ENCODE measurements at places on chromosomes 7 and 10.

DNA sequence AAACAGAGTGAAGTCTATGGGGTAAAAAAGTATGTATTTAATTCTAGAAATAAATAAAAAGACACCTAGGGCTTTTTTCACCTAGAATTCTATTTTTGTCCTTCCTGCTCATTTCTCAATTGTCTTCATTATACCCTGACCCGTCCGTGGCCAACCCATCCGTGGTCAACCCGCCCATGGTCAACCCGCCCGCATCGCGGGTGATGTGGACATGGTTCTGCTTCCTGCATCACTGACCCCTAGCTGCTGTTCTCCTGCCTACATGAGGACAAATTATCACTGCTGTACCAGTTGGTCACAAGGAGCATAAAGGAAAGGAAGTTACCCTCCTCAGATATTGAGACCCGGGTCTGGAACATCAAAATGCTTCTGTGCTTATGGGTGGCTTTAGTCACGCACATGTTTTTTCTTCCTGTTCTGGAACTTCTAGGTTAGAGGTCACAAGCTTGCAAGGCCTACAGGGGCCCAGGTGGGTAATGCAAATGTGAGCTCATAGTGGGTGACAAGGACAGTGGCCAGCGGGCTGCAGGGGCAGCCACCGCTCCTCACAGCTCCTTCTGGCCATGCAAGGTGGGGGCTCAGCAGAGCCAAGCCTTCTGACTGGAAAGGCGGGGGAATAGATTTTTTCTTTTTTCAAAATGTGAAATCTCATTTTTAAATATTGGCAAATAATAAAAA lies 15.5 kb downstream of the CAMK2G start:
- DNase-seq = no peak

GRCh38 chr7:129840757-129841156 lies 112.0 kb downstream of the UBE2H start:
- DNase-seq = no peak

- DNase-seq = no peak
These were observed 218.3 kb downstream of the AHR start for GRCh38 chr7:17516771-17517170.

DNA sequence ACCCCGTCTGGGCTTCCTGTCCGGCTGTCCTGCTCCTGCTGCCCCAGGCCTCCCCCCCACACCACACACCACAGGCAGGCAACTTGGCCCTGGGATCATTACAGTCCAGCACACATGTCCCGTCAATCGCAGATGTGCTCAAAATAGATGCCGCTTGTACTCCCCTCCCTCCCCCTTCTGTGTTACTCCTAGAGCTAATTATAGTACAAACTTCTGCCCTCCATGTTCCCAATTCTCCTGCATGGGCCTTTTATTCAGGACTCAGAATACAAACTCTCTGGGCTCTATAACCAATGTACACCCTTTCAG lies at the start of gene SYNPO2L:
Gene SYNPO2L (minus strand): TSS at position 40 of the 309 bp plus-strand sequence. CDS start 107 bp downstream, outside the sequence.
- DNase-seq = no peak

DNA sequence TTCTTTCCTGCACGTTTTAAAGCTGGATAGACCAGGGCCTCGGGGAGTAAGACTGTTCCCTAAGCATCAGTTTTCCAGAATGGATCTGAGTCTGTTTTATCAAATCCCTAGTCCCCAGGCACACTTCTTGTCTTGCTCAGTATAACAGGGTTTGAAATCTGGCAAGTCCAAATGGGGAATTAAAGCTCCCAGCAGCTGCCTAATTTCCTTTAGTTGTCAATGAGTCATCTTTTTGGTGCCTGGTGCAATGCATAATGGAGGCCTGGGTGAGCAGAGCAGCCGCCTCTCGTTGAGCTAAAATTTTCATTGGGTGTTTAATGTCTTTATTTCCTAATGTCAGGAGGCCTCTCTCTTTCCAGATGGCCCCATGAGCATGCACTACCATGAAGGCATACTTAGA lies 87.9 kb downstream of the STRA8 start:
- no peak for DNase-seq

- no peak for DNase-seq
These were observed 69.0 kb downstream of the TAF3 start for GRCh38 chr10:7887174-7887816.

DNA sequence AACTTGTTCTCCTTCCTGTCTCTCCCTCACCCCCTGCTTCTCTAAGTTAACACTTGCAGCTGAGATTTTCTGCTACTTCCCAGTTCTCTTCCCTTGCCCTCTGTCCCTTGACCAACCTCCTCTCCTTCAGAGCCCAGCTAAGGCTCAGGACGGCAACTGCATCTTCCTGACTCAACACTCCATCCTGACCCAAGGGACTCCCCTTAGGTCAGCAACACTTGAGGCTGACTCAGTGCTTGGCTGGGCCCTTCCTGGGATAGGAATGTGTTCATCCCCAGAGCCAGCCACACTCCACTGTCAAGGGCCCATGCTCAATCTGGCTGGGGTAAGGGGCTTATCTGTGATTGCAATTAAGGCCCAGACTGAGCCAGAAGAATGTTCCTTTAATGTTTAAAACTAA lies 3.4 kb downstream of the CALHM2 start:
- DNase-seq = no peak

DNA sequence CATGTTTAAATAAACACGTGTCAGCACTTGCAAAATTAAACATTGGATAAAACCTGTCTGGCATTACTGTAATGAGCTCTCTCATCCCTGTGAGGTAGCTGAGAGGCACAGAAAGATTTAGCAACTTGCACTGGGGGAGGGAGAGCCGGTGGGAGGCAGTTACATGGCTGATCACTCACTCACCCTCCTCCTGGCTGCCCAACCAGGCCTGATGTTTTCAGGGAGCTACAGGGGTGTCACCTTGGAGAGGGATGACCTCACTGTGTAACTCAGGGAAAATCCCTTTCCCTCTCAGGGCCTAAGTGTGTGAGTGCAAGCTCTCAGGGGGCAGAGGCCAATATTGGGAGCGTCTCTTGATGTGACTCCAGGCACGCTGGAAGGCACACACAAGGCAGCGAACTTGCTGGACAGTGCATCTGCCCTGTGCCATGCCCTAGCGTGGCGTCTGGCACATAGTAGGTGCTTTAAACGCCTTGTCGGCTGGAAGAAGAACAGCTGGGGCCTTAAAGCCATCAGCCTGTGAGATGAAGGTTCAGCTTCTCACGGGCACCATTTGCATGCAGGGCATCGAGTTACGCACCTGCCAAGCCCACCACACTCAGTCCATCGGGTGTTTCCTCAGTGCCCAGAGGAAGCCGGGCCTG lies 51.1 kb downstream of the ELFN1 start:
- no peak for DNase-seq

All from activated T-helper 1 cell treated with anti-CD3 and anti-CD28 coated beads, Interleukin-2, amount 50 U/mL, for 16 hours (primary cell).